ENCODE measurements at places on chromosomes 13 and 19.

DNA sequence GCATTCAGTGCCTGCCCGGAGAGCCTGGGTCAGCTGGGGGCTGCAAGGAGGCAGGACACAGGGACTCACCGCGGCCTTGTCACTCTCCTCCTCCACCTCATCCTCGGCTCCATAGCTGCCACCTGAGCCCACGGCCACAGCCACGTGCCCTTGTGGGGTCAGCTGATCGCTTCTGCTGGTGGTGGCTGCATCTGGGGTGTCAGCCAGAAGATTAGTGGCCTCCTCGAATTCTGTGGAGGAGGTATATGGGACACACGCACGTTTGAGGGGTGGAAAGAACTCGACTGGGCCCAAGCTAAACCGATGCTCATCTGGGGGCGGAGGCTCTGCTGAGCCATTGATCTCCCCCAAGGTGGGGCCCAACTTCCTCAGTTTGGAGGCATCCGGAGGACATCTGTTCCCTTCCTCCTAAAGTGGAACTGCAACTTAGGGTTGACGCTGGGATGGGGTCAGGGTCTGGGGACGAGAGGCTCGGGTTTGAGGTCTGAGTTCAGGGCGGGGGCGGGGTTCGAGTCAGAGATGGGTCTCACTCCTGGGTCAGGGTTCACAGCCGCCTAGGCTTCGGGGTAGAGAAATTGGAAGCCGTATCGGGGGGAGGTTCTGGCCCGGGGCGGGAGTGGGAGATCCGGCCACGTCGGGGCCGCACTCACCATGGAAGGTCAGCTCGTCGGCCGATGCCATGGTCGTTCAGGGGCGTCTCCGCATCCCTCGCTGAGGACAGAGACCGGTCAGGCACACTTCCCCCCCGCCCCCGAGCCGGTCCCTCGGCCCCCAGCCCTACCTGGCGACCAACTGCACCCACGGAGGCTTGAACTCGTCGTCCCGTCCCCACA is 493 bp downstream of the YIPF2 start:
- DNase-seq: no peak

- no peak for DNase-seq
Observed at GRCh38 chr19:34282611-34283519, 28.5 kb downstream of the GARRE1 start.

DNA sequence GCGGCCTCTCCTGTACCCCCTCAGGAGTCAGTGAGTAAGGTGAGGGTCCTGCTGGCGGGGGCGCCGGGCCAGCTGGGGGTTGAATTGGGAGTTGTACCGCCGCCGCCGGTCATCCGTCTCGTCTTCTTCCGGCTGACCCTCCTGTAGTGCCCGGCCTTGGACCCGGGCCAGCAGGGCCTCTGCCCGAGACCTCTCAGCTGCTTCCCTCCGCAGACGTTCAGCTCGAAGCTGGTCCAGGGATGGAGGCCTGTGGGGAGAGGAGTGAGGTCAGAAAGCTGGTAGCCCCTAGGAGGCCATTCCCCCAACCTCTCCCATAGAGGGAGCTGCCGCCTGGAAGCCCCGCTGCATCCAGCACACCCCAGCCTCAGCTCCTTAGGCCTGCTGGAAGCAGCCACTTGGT is 3.8 kb downstream of the LENG1 start:
- no peak for DNase-seq

DNA sequence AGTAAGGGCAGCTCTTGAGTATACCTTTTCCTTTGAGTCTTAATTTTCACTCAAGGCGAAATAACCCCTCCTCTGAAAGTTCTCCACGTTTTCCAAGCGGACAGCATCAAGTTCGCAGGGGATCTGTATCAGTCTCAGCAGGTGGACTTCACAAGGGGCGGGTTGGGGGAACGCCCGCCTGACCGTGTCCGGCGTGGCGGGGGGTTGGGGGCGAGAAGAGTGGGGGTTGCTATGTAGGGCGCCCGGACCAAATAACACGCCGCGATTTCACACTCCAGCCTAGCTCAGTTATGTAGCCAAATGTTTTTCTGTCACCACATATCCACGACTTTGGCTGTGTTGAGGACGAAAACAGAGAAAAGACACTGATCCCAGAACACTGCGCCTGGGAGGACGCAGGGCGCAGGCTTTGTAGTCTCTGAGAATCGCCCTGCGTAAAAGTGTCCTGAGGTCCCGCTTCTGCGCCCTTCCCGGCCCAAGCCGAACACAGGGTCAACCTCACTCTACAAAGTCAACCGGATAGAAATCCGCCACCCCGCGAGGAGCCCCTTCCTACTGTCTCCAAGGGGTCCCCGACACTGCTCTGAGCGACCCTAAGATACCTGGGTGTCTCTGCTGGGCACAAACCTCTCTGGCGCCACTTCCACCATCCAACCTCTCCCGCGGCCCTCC is 524 bp downstream of the RUBCNL start:
- no peak for DNase-seq

DNA sequence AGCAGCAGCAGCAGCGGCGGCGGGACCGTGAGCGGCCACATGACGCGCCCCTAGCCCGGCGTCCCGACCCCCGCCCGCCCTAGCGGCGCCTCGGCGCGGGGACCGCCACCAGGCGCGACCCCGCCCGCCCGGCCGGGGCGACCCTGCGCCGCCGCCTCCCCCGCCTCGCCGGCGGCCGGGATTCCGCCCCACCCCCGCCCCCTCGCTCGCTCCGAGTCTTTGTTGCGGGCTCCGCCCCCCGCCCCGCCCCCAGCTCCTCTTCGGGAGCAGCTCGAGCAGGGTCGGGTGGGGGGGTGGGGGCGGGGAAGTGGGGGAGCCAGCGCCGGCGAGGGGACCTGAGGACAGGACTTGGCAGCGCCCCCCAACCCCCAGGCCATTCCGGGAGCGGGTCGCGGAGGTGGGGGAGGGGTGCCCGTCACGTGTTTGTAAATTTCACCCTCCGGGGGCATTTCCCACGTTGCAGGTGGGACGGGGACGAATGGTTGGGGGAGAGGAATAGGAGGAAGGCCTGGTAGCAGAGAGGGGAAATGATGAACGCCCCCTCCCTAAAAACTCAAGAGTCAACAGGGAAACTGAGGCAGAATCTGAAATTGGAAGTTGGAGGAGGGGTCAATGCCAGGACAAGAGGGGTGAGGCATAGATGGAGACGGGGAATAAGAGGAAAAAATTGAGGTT is at the start of gene OLFM2:
Gene OLFM2, minus strand, starts transcription at position 190 of the 675 bp plus-strand sequence. Its CDS starts 149 bp downstream, at position 41.
- DNase-seq: no peak

GRCh38 chr13:28610996-28611395 is 47.9 kb upstream of the POMP start:
- no peak for DNase-seq
